Fibroblast of lung (primary cell): ENCODE measurements at places on chromosomes 16 and 17. TPM values are rescaled to one million over a fixed set of nuclear protein-coding genes. Genes with fewer than 3 reads are reported as not detected.
A peak's percentile ranks its signal among the peaks of the same experiment; 100 is the strongest.

The WFIKKN1 gene
- total RNA-seq = under 0.01 and 0.17 TPM in 2 replicates

The RND2 gene
- 0.77 and 0.99 TPM in 2 replicates for total RNA-seq

The EFCAB5 gene
- 0.26 and 0.66 TPM in 2 replicates for total RNA-seq

The LRRC46 gene
- under 0.01 TPM in 2 replicates for total RNA-seq

GRCh38 chr17:17303847-17304490 lies 796 bp downstream of the NT5M start:
- no peak for DNase-seq

DNA sequence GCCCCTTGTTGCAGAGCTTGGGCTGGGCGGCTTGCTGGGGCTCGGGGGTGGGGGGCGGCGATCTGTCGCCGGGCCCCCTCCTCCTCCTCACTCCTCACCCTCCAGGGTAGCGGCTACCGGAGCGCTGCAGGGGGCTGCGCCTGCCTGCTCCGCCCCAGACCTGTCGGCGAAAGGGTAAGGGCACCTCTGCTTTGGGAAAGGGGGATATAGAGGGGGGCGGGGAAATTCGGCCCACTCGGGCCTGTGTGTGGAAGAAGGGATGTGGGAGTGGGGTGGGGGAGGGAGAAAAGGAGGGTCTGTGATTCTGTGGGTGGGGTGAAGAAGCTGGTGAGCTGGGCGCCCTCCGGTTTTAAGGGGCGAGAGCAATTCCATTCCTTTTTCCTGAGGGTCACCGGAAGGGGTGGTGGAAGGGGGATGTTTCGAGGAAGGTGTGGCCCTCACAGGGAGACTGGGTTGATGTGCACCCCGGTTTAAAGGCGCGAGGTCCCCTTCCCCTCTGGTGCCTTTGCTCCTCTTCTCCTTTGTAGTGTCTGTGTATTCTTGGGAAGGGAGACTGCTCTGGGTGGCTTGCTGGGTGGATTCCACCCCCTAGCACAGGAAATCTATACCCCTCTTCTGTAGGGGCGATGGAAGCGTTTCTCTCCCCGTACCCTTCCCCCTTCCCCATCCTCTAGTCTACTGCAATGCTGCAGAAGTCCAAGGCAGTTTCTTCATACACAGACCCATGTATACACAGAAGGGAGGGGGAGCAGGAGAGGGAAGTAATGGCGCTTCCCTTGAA lies 878 bp downstream of the TAOK1 start:
- peak; percentile 54 for DNase-seq

GRCh38 chr16:15980329-15980728 lies 30.9 kb downstream of the ABCC1 start:
- DNase-seq = no peak

DNA sequence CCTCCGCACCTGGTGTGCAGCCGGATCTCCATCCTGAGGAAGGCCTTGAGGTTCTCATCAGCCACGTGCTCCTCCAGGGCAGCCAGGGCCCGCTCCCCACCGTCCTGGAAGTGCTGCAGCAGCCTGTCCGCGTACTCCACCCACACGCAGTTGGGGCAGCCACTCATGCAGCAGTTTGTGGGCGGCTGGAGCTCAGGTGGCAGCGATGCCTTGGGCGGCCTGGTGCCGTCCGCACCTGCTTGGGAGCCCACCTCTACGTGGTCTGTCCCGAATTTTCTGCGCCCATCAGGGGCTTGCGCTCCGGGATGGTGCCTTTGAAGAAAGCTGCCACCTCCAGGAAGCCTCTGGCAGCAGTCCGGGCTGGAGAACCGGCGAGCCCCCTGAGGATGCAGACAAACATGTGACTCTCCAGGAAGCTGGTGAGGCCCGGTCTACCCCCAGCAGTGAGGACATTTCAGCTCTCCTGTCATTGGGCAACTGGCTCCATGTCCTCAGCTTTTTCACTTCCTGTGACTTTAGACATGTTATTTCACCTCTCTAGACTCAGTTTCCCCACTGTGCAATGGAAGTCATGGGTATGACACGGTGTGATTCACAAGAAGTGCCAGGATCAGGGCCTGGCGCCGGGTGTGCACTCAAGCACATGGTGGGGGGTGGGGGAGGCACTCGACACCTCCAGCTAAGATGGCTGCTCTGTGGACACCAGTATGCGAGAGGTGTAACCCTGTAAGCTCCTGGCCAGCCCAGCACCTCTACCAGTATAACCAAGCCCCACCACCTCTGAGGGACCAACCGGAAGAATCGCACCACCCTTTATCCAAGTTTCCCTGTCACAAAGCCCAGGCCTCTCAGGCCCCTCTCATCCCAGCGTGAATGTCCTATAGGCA lies 957 bp downstream of the OXLD1 start:
- peak; percentile 21 for DNase-seq

GRCh38 chr16:86556576-86556975 lies 1.5 kb upstream of the MTHFSD start:
- DNase-seq = no peak

DNA sequence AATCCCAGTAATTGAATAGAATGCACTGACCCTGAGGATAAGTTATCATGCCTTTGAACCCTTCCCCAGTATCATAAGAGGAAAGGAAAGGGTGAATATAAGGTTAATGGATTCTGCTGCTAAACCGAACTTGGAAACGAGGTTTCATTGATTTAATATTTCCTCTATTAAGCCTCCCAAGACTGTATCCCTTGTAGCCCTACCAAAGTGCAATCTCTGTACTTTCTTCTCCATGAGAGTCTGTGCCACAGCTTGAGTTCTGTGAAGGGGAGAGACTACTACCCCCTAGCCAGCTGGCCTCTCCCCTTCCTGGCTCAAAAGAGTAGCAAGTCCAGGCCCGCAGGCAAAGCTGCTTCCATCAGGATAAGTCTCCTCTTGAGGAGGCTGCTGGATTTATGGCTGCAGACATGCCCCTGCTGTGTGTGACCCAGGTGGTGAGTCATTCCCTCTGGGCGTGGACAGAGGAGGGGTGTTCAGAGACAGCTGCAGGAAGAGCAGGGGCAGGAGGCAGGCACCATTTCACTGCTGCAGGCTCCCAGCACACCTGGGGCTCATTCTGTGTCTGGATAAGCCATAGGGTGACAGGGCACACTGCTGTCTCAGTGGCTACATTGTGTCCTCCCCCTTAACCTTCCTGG lies 58.4 kb downstream of the TOM1L2 start:
- peak; percentile 90 for DNase-seq

DNA sequence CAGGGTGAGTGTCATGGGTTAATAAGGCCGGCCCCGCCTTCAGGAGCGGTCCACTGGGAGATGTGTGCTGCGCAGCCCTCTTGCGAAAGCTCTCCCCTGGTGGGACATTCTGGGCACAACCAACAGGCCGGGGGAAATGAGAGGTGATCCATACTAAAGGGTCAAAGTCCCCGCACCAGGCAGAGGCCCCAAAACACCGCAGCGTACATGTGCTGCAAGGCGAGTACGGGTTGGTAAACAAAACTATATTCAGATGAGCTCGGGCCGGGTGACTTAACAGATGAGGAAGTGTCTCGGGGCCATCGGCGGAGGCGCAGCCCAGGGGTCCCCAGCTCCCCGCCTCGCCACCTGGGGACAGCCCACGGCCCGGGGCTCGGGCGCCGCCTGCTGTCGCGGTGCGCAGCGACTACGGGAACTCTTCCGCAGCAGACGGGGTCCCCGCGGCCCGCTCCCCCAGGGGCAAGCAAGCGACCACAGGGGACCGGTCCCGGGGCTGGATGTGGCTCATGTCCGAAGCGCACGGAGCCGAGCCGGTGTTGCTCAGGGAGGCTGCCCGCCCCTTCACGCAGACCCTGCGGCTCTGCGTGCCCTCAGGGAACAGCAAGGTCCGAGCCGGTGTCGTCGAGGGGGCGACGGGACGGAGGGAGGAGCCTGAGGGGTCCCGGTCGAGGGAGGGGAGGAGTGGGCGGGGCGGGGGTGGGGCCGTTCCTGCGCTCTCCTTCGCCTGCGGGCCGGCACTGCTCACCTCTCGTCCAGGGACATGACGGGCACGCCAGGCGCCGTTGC lies at the start of gene RAB37:
Gene RAB37 (plus strand): TSS at position 744 of the 786 bp plus-strand sequence. CDS start 17 bp downstream, at position 761.
- DNase-seq = no peak

GRCh38 chr17:55284001-55284884 lies 19.5 kb downstream of the HLF start:
- DNase-seq = no peak

- DNase-seq = no peak
These were observed 30.0 kb downstream of the APPBP2 start for GRCh38 chr17:60496041-60496440.

- no peak for DNase-seq
These were observed 16.0 kb upstream of the ITGB4 start for GRCh38 chr17:75704963-75705875.

- no peak for DNase-seq
These were observed 158.1 kb downstream of the CYLD start for GRCh38 chr16:50899951-50900350.

- DNase-seq = no peak
These were observed 78.8 kb downstream of the TNRC6C start for GRCh38 chr17:78037280-78037679.
